ENCODE measurements at places on chromosomes 6 and 20.
A peak's percentile ranks its signal among the peaks of the same experiment; 100 is the strongest.

DNA sequence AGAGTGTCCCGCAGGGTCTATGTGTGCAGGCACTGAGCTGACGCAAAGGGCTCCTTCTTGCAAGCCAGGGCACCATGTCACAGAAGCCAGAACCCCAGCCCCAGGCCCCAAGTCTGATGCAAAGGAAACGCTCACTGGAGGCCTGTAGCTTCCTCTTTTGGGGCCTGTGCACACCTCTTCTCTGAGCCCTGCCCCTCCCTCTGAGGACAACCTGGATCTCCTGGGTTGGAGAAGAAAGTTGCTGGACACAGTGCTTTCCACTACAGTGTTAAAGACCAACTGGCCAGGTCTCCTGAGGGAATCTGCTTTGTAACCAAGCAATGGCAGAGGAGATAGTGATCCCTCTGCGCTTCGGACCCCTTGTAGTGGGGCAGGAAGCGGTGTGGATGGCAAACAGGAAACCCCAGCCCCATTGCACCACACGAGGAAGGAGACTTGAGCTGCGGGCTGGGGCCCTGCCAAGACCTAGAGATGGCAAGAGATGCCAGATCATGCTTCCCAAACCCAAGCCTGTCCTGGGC lies 90.0 kb downstream of the PRND start:
- DNase-seq, result no peak

DNA sequence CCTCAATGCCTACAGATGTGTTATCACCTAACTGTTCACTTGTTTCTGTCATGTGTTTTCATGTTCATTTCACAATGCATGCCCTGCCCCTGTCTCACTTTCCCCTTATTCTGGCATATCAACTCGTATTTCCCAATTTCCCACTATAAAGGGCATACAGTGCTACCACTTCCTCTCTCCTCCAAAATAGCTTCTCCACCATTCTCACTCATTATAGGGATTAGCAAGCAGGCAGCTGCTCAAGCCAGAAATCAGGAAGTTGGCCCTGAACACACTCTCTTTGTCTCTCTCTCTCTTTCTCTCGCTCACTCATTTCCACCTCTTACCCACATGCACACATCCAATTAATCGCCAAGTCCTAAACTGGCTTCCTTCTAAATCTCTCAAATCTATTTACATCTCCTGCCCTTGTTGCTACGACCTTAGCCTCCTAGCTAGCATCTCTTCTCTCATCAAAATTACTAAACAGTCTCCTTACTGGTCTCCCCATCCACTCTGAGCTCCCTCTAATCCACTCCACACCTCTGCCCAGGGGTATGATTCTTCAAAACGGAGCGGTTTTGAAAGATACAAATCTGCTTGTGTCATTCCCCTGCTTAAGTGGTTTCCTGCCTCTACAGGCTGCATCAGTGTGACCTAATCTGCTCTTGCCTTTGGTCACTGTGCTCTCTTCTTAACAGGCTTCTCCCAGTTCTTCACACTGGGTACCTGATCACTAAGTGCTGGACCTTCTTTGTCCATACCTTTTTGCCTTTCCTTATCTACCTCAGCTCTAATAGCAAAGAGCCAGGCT lies 196.2 kb downstream of the BTBD9 start:
- no peak for DNase-seq

DNA sequence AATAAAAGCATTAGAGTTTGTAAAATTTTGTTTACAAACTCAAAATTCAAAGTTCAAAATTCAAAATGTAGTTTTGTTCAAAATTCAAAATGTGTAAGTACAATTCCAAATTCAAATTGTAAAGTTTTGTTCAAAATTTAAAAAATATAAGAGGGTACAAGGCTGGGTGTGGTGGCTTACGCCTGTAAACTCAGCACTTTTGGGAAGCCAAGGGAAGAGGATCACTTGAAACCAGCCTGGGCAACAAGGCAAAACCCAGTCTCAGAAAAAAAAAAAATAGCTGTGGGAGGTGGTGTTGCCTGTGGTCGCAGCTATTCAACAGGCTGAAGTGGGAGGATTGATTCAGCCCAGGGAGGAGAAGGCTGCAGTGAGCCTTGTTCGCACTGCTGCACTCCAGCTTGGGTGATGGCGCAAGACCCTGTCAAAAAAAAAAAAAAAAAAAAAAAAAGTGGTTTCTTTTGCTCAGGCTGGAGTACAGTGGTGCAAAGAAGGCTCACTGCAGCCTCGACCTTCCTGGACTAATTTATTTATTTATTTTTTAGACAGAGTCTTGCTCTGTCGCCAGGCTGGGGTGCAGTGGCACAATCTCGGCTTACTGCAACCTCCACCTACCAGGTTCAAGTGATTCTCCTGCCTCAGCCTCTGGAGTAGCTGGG lies 5.4 kb upstream of the ZBTB12 start:
- peak; percentile 33 for DNase-seq

DNA sequence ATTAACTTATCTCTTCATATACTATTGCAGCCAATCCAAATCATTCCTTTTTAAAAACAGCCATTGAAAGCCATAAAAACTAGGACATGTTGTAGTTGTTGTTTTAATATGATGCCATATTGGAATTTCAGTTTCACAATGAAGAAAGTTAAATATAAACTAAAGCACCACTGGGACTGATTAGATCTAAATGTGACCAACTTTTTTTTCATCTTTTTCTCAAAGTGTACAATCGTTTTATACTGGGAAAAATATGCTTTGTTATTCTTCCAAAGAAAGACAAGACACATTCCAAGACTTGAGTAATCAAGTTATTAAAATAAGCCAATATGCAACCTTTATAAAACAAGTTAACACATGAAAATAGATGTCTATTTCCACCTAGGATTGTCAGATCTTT lies 68.5 kb downstream of the THEMIS start:
- no peak for DNase-seq

DNA sequence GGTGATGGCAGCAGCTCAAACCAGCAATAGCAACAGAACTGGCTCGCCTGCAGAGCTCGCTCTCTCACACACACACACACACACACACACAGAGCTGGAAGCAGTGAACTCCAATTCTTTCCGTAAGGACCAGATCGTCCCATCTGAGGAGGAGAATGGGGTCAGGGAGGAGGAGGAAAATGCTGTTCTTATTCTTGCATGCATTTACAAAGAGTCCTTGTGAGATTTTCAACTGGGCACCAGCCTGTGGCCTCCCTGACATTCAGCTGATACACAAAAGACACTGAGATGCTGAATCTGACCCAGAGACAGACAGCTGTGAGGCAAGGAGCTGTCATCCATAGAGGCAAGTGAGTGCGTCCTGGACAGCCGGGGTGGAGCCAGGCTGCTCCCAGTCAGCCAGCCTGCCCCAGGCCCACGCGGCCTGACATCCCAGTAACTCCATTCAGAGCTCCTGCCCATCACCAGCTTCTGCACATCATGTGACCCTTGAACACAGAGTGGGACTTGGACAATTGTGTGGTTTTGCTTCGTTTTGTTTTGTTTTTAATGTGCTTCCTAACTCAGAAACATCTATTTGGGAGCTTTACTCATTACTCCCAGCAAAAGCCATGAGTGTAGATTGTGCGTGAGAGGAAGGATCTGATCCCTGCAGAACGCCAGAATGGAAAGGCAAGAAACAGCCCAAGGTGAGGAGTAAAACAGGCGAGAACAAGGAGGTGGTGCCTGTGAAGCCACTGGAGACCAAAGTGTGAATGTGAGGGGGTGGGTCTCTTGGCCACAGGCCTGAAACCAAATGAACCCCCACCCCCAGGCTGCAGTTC lies 2.1 kb downstream of the SERPINB9 start:
- no peak for DNase-seq

DNA sequence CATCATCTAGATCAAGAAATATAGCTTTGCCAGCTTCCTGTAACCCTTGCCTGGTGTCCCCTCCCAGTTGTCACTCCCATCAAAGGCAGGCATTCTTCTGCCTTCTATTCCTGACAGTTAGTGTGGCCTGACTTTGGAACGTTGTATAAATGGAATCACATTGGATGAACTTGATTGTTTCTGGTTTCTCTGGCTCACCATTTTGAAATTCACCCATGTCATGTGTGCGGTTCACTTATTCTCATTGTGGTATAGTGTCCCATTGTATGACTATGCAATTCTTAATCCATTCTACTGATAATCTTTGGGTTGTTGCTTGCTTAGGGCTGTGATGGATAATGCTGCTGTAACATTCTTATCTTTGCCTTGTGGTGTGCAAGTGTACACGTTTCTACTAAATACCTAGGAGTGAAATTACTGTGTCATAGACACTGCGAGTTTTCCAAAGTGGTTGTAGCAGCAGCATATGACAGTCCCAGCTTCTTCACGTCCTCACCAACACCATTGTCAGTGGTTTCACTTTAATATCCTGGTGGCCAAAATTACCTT lies 73.2 kb downstream of the VEGFA start:
- DNase-seq, result no peak

- DNase-seq, result no peak
Observed at GRCh38 chr6:134092449-134092848, 40.0 kb upstream of the SLC2A12 start.

DNA sequence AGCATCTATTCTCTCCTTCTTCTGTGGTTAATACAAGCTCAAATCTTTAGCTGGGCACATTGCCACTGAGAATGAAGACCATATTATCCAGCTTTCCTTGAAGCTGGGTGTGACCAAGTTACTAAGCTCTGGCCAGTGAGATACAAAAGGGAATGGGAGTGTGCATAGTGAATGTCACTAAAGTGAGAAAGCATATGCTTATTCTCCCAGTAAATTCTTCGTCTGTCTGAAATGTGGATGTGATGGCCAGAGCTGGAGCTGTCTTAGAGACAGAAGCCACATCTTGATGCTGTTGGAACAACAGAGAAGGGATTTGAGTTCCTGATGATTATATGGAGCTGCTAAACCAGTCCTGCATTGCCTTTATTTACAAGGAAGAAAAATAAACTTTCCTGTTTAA lies 60.1 kb downstream of the SESN1 start:
- no peak for DNase-seq

- no peak for DNase-seq
Observed at GRCh38 chr20:23744817-23745216, 5.9 kb downstream of the CST1 start.

- no peak for DNase-seq
Observed at GRCh38 chr6:85314586-85314985, 135.3 kb upstream of the NT5E start.

- no peak for DNase-seq
Observed at GRCh38 chr6:20362623-20363022, 39.1 kb upstream of the E2F3 start.

DNA sequence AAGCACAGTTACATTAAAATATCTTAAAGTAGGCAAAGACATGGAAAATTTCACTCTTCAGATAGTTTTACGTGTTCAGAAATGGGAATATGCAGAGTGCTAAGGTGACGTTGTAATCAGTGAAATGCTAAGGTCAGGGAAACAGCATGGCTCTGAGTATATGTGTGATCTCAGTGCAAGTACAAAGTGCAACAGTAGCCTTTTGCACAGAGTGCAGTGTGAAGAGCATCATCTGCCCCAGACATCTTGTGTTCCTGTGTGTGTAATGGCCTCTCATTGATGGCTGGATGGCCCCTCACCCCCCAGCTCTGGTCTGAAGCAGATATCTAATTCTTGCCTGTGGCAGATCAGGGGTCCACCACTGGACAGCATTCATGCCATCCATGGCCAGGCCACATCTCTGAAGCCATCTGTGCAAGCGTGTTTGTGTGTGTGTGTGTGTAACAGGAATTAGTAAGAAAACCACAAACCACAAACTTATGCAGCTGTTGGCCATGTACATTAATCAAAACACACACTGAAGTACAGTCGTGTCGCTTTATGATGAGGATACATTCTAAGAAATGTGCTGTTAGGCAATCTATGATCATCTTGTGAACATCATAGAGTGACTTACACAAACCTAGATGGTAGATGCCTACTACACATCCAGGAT lies 165.1 kb downstream of the RALGAPA2 start:
- no peak for DNase-seq

DNA sequence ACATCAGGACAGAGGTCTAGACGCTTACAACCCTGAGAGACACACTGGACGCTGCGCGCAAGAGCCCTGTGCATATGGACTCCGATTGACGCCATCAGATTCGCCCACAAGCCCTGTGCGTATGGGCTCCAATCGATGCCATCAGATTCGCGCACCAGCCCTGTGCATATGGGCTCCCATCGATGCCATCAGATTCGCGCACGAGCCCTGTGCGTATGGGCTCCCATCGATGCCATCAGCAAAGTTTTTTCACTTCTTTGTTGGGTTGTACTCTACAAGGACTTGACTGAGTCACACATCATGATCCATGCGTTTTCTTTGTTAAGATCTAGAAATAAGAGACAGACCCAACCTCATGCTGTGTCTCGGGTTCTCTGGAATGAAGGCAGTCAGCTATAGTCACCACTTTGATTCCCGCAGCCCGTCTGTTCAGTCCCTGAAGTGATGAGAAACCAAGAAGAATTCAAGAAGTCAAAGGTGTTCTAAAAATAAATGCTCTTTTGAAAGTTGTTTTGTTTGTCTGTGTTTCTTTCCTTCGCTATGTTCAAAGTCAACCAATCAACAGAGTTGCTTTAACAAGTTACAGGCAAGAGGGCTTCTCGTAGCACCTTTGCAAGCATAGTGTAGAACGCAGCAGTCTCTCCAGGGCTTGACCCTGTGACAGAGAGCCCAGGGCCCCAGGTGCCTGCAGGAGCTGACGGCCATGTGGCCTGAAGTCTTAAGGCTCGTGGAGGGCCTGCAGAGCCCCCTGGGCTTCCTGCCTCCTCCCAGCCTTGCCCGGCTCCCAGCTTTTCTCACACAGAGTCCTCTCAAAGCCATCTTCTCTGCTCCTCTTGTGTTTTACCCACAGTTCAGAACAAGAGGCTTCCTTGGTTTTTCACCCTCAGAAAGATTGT lies 7.9 kb downstream of the RPS6KA2 start:
- no peak for DNase-seq

- no peak for DNase-seq
Observed at GRCh38 chr6:168711049-168711640, 270.2 kb downstream of the SMOC2 start.

Measured in neural progenitor cell (in vitro differentiated cells).